ENCODE measurements at places on chromosomes 2 and 18.
A peak's percentile ranks its signal among the peaks of the same experiment; 100 is the strongest.

DNA sequence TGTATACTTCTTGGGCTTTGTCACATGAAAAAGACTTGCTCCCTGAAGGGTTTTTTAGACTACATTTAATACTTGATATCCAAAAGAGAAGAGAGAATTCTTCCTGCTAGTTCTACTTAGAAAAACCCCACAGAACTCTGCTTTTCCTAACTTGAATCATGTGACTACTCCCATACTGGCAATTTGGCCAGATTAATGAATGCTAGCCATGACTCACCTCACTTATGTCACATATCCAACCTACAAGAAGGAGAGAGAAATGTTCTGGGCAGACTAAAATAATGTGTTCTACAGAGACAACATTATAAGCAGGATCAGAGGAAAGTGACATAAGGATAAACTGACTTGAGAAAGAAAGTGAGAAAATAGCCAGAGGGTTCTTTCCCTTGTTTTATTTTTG lies 249.3 kb upstream of the GULP1 start:
- no peak for DNase-seq

DNA sequence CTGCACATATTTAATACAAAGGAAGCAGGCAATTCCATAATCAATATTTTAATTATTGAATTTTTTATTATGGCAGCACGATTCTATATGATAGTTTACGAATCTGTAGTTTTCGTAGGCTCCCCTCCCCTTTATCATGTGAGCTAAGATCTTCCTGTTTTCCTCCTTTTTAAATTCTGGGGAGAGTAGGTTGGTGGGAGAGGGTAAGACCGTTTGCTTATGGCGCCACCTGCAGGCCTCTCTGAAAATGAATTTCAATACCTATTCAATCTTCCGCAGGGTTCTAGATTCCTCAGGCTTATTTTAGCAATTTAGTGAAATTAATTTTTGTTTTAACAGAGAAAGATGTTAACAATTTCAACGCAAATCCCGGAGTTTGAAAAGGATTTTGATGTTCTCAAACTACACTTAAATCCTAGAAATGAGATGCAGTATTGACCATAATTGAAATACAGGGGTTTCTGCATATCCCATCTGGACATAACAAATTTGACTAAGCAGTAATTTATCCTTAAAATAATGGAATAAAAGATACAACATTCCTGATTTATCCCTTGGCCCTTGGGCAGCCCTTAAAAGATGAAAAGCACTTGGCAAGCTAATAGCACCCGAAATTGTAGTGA lies 12.8 kb upstream of the GBX2 start:
- peak; percentile 83 for DNase-seq

DNA sequence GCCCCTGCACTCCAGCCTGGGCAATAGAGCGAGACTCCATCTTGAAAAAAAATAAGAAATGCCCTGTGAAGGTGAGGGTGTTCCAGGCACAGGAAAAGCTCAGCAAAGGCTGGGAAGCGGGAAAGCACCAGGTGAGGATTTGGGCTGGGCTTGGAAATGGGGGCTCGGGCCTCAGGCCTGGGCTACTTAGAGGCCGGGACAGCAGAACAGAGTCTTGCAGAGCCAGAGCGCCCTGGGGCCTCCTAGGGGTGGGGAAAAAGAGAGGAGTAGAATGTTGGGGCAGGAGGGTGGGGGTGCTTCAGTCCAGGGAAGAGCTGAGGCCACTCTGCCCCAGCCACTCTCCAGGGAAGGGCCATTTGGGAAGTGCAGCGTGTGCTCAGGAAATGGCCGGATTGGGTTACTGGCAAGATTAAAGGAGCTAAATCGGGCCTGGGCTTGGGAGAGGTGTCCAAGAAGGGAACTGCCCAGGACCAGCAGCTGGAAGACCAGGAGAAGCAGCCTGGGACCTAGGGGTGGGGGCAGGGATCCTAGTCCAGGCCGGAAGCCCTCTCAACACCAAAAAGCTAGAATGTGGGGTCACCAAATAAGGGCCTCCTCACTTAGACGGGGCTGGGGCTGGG lies 13.8 kb upstream of the DES start:
- no peak for DNase-seq

DNA sequence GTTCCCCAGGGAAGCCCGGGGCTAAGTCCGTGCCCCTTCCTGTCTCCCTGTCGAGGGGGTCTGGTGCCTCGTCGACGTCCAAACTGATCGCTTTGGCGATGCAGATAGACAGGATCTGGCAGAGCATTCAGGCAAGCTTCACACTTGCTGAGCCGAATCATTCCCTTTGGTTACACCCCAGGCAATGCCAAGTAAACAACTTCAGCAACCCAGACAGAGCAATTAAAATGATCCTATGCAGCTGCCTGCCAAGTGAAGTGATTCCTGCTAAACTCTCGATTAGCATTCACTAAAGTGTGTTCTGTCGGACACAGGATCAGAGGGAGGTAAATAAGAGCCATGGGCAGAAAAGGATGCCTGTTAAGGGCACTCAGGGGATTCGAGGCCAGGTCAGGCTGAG lies 108.2 kb upstream of the RAB12 start:
- no peak for DNase-seq

- DNase-seq: no peak
Measured at GRCh38 chr2:26704441-26704977, 12.0 kb downstream of the KCNK3 start.

DNA sequence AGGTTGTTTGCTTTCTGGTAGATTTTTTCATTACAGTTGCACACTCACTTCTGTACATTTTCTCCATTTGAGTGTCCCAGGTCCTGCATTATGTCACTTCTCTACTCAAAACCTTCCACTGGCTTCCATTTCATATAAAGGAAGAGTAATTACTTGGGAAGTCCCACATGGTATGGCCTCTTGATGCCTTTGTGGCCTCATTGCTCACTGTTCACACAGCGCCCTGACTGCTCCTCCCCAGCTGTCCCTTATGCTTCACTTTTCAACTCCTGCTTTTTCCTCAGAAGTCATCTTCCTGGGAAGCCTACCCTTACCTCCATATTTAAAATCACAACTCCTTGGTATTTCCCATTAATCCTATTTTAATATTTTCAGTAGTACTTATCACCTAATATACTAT lies 24.7 kb downstream of the GULP1 start:
- DNase-seq: no peak

DNA sequence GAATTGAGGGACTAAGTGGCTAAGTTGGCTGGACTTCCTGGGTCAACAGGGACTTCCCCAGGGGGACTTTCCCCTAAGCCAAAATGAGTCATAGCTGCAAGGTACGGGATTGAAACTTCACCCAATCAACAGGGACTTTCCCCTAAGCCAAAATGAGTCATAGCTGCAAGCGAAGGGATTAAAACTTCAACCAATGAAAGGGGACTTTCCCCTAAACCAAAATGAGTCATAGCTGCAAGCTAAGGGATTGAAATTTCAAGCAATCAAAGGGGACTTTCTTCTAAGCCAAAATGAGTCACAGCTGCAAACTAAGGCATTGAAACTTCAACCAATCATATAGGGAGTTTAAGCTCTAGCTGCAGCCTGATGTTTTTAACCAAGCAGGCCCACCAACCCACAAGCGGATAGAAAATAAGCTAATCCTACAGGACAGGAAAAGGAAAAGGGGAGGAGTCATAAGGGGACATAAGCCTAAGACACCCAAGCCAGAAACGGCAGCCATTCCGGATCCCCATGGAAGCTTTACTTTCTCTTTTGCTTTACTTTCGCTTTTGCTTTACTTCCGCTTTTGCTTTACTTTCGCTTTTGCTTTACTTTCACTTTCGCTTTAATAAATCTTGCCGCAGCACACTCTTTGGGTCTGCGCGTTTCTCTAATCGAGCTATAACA lies 1375.4 kb upstream of the CELF4 start:
- DNase-seq: no peak

- DNase-seq: no peak
Measured at GRCh38 chr2:121470917-121471316, 59.8 kb upstream of the RNU4ATAC start.

DNA sequence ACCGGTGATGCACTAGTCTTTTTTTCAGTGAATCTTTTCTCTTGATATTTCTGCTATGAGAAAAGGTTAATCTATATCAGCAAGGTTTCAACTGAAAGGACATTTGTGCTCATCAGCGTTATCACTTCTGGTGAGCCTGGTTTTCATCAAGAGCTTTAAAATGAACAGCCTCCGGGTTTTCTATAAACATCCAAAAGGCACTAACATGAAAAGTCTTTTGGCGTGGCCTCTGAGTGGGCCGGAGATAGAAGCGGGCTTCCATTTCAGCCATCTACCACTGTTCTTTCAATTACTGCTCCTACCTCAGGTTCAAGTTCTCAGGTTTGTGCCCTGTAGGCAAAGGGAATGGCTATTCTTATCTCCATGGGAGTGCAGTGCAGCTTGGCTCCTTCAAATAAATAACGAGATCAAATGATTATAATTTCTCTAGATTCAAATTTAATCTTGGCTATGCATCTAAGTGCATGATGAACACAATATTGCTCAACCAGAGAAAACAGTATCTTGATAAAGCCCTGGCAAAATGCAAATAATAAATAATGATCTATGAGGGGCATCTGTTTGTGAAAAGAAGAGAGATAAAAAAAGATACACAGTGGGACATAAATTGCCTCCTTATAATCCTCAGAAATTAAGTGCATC lies 314.8 kb downstream of the CDH2 start:
- DNase-seq: peak; percentile 52

DNA sequence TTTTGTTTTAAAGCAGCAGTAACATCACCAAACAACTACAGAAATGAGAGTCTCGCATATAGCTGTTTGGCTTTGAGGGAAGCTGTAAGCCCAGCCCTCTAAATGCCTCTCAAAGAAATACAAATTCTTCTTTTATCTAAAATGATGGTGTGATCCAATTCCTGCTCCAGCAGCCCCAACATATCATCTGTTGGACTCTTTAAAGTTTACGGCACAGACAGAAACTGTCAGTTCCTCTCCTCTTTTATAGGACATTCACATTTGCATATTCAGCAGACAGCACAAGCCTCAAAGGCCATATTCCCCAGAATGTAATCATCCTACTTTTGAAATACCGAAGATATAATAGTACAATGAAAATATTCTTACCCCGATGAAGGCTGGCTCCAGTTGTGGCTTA lies 216.9 kb upstream of the REV1 start:
- DNase-seq: no peak

Data from cerebellar cortex (tissue), 1 donor.